K562 (cell line): ENCODE measurements at places on chromosomes 7 and 10. TPM values are rescaled to one million over a fixed set of nuclear protein-coding genes. Genes with fewer than 3 reads are reported as not detected.
A peak's percentile ranks its signal among the peaks of the same experiment; 100 is the strongest.

DNA sequence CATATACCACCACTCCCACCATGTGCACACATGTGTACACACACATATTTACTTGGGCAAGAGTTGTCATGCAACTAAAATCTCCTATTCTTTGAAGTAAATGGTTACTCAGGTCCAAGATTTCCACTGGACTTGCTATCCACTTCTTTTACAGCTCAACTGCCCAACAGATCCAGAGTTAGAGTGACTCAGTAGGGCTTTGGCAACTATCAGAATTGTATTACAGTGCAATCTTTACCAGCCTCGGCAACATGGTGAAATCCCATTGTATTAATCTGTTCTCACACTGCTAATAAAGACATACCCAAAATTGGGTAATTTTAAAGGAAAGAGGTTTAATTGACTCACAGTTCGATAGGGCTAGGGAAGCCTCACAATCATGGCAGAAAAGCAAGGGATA, 51.9 kb upstream of the ABLIM1 start:
- H3K4me3 ChIP-seq, result no peak overlapping the region
- H3K36me3 ChIP-seq, result no peaks in the 10 kb centered on the region
- no peak for DNase-seq
- no peaks in the 10 kb centered on the region for H3K4me1 ChIP-seq

The PON1 gene
- polyA plus RNA-seq, result not detected in 2 replicates

The SFRP5 gene
- 0.16 and 0.18 TPM in 2 replicates for polyA plus RNA-seq

The DHX32 gene
- 12.9 and 18.0 TPM in 2 replicates for polyA plus RNA-seq

- H3K27me3 ChIP-seq, result no peaks in the 10 kb centered on the region
- H3K4me1 ChIP-seq, result peaks cover 23% of the 10 kb centered on the region
- DNase-seq, result peak; percentile 93
- H3K4me3 ChIP-seq, result peak overlapping the region; percentile 3; the same call in 1 of the 2 replicates
- H3K36me3 ChIP-seq, result peaks cover 51% of the 10 kb centered on the region
These were observed 7.1 kb downstream of the ERV3-1 start for GRCh38 chr7:64999165-65000004.

- H3K4me1 ChIP-seq, result peaks cover 12% of the 10 kb centered on the region
- peak; percentile 84 for DNase-seq
- H3K4me3 ChIP-seq, result peak within 1 kb of the TSS; percentile 52
- no peaks in the 10 kb centered on the region for H3K27me3 ChIP-seq
- no peak within 1 kb of the TSS for H3K27ac ChIP-seq
- peaks cover 4% of the 10 kb centered on the region; the same call in 1 of the 3 replicates for H3K36me3 ChIP-seq
These were observed at the start of gene SEMA4G for GRCh38 chr10:100969187-100970075. TSS of gene SEMA4G (plus strand) at chr10:100969504. CDS start at chr10:100972913, 3,409 bp downstream.
